ENCODE measurements at places on chromosomes 5 and 9.

GRCh38 chr5:168890816-168891812 is 311.9 kb upstream of the PANK3 start:
- no peak for DNase-seq

DNA sequence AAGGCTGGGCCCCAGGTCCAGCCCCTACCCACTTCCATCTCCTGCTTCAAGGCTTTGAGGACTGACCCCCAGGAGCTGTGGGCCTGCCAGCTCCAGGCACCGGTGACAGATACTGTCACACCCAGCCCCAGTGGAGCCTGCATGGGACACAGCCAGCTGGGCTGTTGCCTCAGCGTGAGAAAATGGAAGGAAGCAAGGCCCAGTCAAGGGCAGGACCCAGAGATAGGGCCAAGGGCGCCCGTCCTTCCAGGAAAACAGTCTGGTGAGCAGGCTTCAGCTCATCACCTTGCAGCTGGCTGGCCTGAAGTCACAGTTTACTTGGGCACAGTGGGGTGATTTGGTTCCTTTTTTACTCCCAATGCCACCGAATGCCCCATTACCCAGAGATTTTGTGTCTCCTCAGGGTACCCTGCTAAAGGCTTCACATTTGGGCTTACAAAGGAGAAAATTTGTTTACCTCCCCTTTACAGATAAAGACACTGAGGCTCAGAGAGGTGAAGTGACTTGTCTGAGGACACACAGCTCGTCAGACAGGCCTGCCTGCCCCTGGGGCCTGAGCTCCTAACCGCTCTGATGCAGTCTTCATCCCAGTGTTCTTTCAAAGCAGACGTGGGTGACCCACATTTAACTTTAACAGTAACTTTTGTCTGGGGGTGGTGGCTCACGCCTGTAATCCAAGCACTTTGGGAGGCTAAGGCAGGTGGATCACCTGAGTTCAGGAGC is 21.5 kb upstream of the WDR38 start:
- DNase-seq, result no peak

DNA sequence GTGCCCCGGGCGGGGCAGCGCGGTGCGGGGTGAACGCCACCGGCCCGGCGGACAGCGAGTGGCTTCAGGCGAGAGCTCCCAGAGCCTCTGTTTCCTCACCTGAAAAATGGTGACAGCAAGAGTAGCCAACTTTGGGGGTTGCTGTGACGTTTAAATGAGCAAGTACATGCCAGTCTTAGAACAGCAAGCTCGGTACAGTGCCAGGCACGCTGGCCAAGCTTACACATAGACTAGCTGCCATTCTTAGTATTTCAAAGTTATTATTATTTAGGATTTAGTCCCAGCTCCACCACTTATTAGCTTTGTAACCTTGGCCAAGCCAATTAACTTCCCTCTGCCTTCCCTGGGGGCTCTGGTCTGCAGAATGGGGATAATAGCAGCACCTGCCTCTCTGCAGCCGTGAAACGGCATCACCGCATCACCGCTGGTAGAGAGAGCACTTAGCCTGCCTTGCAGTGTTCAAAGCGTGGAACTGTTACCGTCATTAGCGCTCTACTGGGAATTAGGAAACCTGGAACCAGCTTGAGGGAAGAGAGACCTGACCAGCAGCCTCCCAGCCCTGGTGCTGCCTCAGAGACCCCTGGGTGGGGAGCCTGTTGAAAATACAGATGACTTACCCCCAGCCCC is at the start of gene C9orf50:
TSS of gene C9orf50 (minus strand) at position 433 of the 627 bp plus-strand sequence. CDS start 527 bp downstream, outside the sequence.
- DNase-seq, result no peak

GRCh38 chr9:118829334-118829733 is 539.9 kb downstream of the BRINP1 start:
- DNase-seq, result no peak

DNA sequence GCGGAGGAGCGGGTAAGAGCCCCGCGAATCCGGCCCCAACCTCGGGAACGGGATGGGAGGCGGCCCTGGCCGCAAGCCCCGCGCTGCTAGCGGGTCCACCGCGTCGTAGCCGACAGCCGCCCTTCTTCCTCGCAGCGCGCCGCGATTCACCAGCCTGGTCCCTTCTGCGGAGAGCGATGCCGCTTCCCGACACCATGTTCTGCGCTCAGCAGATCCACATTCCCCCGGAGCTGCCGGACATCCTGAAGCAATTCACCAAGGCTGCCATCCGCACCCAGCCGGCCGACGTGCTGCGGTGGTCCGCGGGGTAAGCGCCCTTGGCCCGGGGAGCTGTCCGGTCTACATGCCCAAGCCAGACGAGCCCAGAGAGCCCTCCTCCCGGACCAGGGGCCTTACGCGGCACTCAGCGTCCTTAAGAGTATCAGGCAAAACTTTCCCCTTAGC is 335 bp downstream of the ROPN1L start:
- DNase-seq, result no peak

- DNase-seq, result no peak
These were observed 87.7 kb downstream of the FOCAD start for GRCh38 chr9:20771729-20772128.

- DNase-seq, result no peak
These were observed 295.9 kb downstream of the PSAT1 start for GRCh38 chr9:78592811-78593210.

GRCh38 chr9:84917366-84918070 is 248.0 kb downstream of the NTRK2 start:
- DNase-seq, result no peak

DNA sequence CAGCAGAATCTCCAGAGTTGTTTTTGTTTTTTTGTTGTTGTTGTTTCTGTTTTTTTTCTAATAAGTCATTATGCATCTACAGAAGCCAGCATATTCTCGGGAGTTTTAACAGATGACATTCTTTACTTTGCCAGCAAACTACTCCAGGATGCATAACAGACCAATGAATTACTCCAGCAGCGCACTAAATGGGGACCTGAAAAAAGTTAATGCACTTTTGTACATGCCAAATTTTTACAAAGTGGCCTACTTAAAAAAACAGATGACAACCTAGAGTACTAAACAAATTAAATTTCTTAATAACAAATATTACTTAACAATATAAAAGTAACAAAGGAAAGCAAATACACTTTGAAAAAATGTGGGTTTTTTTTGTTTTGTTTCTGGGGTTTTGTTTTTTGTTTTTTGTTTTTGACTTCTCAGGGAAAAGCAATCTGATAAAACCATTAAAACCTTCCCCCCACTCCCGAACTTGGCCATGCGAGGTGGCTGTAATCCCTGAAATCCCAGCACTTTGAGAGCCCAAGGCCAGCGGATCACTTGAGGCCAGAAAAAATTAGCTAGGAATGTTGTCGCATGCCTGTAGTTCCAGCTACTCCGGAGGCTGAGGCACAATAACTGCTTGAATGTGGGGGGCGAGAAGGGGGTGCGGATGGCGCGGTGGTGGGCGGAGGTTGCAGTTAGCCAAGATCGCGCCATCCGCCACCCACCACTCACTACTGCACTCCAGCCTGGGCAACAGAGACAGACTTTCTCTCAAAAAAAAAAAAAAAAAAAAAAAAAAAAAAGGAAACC is 352.4 kb downstream of the CETN3 start:
- DNase-seq, result no peak

GRCh38 chr9:110021891-110022290 is 186.1 kb downstream of the C9orf152 start:
- DNase-seq, result no peak

- DNase-seq, result no peak
These were observed 194.6 kb downstream of the OLFM1 start for GRCh38 chr9:135281791-135282737.

- no peak for DNase-seq
These were observed 36.7 kb upstream of the ASS1 start for GRCh38 chr9:130407916-130408663.

DNA sequence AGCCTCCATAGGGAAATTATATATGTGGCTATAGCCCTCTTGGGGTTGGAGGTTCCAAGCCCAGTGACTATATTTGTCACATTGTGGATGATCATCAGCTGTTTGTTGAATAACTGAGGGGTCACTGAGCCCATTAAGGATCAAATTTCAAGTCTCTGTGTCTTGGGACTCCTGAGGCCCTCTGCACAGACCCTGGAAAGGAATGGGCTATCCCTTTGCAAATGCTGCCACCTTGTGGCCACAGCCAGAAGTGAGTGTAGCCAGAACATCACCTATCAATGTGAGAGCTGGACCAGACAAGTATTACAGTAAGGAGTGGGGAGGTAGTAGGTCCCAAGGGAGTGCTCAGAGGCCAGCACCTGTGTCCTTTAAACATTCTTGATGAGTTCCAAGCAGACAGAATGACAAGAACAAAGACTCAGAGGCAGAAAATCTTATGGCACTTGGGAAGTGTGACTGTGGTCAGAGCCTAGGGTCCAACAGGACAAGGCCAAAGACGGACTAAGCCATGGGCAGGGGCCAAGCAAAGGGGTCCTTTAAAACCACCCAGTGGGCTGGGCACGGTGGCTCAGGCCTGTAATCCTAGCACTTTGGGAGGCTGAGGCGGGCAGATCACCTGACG is 8.2 kb downstream of the RPP25L start:
- DNase-seq, result peak; percentile 51

GRCh38 chr5:111559680-111560079 is 47.3 kb upstream of the STARD4 start:
- no peak for DNase-seq

DNA sequence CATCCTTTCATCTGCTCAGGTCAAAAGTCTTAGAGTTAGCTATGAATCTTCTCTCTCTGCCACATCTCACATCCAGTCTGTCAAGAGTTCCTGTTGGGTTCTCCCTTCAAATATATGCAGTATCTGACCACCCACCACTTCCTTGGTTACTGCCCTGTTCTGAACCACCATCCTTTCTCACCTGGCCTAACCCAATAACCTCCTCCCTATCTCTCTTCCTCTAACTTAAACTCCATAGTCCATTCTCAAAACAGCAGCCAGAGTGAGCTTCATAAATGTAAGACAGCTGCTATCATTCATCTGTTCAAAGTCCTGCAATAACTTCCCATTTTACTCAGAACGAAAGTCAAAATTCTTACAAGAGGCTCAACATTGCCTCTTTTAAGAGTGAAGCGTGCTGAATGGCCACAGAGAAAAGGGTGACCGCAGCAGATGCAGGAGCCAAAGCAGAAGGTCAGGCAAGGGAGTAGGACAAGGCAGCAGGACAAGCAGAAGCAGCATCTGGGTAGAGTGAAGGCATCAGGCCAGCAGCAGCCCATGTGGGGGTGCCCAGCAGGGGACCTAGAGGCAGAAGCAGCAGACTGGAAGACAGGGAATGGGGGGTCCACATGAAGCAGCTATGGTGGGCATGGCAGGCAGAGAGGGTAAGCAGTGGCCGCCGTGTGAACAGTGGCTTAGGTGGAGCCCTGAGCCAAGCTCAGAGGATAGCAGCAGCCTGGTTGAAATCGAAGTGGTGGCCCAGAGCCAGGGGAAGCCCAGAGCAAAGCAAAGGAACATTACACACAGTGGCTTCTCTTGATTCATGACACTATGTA is 39.3 kb upstream of the CDC42SE2 start:
- peak; percentile 31 for DNase-seq

DNA sequence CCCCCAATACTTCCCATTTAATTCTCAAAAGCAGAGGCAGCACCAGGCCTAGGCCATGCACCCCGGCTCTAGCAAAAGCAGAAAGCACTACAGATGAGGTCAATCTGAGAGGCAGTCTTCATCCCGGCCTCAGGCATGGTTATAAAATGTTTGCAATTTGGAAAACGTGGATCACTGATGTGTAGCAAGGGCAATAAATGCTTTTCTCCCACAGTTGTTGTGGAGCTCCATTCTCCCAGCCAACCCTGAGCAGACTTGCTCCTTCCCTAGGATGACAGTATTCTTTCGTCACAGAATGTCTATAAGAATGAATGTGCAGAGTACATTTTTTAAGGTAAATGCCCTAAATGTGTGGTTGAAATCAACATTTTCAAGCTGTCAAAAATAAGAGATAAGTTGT is 157.3 kb upstream of the DAPK1 start:
- DNase-seq, result no peak

- no peak for DNase-seq
These were observed 6.0 kb downstream of the RALGDS start for GRCh38 chr9:133114886-133115603.

GRCh38 chr9:68551191-68551590 is 10.5 kb upstream of the TMEM252 start:
- DNase-seq, result no peak

DNA sequence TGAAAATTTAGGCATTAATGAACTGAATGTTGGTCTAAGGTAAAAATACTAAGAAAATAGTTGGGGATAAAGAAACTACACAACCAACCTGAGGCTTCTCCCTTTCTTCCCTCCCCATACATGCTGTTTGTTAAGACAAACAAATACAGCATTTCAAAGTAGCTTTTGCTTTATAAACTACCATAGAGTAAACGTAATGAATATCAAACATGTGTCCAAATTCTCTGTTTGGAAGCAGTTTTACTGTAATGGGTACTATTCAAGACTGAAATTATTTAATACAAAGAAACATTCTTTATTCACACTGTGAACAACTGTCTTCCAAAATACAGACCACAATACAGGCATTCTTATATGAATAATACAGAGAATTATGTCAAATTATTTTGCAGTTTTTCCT is 52.0 kb downstream of the SLC44A1 start:
- no peak for DNase-seq

DNA sequence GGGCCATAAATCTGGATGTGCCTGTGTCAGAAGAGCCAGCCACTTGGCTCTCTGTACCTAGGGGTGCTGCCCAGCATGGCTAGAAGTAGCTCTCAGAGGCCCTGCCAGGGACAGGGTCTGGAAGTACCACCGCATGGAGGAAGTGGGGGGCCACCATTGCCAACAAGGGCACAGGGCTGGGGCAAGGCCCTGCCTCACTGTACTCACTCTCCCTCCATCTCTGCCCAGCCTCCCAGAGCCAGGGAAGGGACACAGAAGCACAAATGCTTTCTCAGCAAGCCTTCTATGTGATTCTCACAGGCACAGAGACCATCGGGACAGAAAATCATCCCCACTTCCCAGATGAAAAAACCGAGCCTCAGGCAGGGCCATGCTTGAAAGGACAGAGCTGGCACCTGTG is 138.1 kb downstream of the C5orf15 start:
- no peak for DNase-seq

DNA sequence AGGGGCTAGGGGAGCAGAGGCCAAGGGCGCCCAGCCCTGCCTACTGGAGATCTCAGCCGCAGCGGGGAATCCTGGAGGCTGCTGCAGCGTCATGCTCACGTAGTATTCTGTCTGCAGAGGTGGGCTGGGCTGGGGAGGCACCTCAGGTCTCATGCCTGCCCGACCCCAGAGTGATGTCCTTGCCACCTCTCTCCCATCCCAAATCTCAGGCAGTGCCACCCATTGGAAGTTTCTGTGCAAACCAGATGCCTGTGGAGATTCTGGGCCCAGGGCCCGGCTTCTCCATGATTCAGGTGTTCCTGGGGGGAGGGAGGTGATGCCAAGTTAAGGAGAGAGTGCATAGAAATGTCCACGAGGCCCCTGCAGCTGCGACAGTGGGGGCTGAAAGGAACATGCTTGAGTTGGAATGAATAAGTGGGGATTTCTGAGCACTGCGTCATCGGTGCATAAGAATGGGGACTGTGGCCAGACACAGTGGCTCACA is 72.0 kb downstream of the ANKRD33B start:
- no peak for DNase-seq

- no peak for DNase-seq
These were observed 312.3 kb downstream of the ENC1 start for GRCh38 chr5:74328221-74328630.

- DNase-seq, result no peak
These were observed 191.0 kb downstream of the CACNA1B start for GRCh38 chr9:138068601-138069035.

GRCh38 chr5:378301-378891 is 56.9 kb downstream of the AHRR start:
- DNase-seq, result no peak

GRCh38 chr5:82221020-82221419 is 57.1 kb downstream of the RPS23 start:
- DNase-seq, result no peak
